ENCODE measurements at places on chromosomes 3 and 15.
A peak's percentile ranks its signal among the peaks of the same experiment; 100 is the strongest.

DNA sequence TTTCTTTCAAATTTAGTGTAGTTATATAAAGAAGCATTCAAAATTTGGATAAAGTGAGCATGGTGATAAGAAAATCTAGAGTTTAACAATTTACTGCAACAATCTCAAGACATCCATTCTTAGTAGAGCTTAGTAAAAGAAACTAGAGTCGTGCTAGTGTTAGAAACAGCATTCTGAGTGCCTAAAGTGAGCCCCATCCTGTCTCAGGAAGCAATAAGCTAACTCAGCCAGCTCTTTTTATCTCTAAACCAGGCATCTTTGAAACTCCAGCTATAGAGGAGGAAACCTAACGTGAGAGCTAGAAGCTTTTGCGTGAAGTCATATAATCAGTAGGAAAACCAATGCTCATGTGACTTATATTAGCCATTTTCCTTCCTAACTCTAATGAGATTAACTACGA, 1187.1 kb upstream of the EPHA6 start:
- DNase-seq = no peak

- no peak for DNase-seq
These were observed 23.2 kb downstream of the ALDH1L1 start for GRCh38 chr3:126157083-126157768.

GRCh38 chr3:42442640-42443039, 32.2 kb upstream of the LYZL4 start:
- no peak for DNase-seq

GRCh38 chr15:99969261-99969920, 236.2 kb upstream of the LYSMD4 start:
- DNase-seq = no peak

DNA sequence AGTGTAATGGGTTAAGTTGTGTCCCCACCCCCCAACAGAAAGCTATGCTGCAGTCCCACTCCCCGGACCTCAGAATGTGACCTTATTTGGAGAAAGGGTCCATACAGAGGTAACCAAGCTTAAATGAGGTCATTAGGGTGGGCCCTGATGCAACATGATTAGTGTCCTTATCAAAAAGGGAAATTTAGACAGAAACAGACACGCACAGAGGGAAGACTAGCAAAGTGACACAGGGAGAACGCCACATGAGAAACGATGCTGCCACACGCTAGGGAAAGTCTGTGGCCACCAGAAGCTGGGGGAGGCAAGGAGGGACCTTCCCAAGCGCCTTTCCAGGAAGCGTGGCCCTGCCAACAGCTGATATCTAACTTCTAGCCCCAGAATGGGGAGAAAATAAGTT, 65.4 kb downstream of the RPN1 start:
- DNase-seq = no peak

- no peak for DNase-seq
These were observed 28.6 kb upstream of the GPR149 start for GRCh38 chr3:154458560-154458959.

DNA sequence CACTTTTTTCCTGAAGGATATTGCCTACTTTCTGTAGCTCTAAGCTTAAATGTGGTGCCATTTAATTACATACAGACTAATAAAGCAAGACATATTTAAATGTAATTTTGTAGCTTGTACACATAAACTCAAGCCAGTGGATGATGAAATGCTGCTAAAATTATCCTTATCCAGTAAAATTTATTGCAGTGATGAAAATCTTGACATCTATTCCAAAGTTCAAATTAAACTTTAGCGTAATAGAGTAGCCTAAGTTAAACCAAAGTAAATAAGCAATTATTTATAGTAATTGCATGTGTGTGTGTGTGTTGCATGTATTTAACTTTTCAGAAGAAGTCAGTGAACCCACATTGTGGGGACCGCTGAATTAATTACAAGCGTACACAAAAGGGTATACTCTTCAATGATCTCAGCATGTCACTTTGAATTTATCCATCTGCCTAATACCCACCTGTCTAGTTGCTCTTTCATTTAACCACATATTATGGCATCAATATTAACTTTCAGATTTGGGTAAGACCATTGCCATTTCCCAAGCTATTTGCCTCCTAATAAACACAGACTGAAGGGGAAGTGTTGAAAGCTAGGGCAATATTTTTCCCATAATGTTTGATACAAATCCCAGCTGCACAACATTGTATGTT, 85.0 kb downstream of the MECOM start:
- no peak for DNase-seq

DNA sequence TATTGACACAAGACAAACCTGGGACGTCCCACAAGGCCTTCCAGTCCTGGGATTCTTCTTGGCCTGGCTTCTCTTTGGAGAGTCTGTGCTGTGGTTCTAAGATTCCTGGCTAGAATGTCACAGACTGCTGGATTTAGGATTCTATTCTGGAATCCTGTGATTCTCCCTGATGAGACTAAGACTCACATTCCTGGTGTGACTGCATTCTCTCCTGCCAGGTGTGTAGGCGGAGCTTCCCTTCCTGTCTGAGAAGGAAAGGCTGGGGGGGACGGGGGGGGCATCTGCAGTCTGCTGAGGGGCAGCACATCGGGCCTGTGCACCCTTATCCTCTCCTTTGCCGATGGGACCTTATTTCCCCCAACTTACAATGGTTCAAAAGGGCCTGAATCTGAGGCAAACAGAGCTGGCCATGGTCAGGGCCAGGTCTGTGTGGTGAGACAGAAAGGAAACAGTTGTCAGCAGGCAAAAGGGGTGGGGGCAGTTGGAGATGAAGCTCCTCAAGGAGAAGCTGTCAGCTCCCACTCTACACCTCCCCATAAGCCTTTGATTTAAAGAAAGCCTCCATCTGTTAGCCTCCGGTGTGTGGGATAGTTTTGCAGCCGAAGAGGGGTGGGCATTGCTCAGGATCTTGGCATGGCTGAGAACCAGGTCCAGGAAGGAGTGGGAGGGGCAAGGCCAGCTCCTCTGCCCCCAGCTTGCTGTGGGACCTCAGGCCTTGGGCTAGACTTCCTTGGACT, 30.9 kb downstream of the VIPR1 start:
- no peak for DNase-seq

DNA sequence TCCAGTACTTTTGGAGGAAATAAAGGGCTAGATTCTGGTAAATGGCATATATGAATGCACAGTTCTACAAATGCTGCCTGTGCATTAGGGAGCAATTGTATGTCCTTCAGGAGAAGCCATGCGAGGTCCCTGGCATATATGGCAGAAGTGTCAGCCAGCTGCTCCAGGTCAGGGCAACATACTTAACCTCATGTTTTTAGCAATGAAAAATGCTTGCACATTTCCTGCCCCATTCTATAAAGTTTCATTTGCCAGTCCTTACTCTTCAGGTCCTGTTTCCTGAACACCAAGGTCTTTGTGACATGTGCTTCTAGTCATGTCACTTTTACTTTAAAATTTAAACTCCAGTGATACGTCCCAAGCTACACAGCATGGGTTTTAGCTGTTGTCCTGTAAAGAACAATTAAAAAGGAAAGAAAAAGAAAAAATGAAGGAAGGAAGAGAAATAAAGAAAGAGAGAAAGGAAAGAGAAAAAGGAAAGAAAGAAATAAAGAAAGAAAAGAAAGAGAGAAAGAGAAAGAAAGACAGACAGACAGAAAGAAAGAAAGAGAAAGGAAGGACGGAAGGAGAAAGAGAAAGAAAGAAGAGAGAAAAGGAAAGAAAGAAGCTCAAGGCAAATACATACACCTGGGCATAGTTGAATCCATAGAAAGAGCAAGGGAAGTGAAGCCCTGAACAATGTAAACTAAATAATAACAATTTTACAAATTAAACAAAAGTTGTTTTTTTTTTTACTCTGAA, 20.1 kb upstream of the PTX3 start:
- no peak for DNase-seq

DNA sequence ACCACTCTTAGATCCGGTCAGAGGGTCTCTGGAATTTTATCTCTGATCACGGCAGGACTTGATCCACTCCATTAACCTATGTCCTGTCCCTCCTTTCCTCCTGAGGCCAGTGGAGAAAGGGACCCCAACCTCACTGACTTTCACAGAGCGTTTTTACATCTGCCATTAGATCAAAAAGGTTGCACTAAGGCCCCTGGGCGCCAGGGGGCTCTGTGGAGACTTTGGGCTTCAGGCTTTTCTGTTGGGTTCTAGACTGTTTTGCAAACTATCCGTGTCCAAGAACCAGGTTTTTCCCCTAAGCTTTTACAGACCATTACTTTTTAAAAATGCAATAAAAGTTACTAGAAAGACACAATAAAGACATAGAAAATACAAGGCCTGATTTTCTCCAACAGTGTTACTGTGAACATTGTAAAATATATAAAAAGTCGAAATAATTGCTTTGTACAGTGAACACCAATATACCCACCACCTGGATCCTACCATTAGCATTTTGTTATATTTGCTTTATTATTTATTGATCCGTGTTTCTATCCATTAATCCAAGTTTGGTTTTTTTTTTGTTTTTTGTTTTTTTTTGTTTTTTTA, 159.7 kb downstream of the POLR2M start:
- DNase-seq = peak; percentile 59

GRCh38 chr3:59386165-59386564, 336.3 kb upstream of the CFAP20DC start:
- DNase-seq = no peak

GRCh38 chr3:196813903-196814302, 53.8 kb upstream of the SENP5 start:
- DNase-seq = no peak

DNA sequence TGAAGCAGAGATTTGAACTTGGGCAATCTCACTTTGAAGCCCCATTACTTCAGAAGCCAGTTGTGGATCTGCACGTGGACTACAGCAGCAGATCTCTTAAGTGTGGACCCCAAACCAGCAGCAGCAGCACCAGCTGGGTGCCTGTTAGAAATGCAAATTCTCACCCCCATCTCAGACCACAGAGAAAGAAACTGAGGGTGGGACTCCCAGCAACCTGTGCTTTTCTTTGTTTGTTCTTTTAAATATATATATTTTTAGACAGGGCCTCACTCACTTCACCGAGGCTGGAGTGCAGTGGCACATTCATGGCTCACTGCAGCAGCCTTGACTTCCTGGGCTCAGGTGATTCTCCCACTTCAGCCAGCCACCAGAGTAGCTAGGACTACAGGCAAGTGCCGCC, 53.2 kb downstream of the SLTM start:
- DNase-seq = no peak

DNA sequence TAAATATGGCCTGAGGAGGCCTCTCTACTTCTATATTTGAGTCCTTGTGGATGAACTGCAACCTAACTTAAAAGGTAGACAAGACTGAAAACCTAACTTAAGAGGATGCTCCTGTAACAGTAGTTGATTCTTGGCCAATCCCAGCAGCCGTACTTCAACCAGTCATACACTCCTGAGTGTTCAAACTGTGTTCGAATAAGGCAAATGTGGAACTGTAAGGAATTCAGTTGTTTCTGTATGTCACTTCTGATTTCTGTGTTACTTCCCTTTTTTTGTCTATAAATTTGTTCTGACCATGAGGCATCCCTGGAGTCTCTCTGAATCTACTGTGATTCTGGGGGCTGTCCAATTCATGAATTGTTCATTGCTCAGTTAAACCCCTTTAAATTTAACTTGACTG, 20.5 kb downstream of the GALK2 start:
- DNase-seq = no peak

- DNase-seq = no peak
These were observed 29.0 kb downstream of the ARIH1 start for GRCh38 chr15:72503147-72503546.

DNA sequence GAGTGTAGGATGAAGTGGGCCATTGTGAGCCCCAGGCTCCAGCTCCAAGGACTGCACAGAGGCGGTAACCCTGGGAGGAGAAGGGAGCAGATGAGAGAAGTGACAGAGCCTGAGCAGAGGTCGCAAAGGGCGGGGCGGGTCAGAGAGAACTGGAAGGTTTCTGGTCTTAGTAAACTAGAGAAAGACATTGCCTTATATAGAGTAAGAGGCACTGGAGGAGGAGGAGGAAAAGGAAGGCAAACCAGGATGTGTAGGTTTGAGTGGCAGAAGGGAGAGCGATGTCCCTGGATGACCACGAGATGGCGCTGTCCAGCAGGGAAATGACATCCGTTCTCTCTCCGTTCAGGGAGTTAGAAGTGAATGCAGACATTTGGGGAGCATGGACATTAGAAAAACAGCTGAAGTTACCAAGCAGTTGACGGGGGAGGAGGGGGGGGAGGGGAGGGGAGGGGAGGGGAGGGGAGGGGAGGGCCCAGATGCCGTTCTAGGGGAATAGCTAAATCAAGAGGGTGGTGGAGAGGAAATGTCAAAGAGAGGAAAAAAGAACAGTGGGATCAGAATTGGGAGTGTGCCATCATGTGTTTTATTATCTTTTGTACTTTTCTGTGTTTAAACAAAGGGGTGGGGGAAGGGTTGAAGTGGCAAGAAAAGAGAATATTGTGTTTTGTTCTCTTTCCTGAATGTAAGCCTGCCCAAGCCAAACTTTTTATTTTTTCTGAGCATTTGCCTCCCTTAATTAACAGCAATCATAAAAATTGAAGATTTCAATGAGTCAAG, 48.8 kb downstream of the STARD5 start:
- peak; percentile 91 for DNase-seq

DNA sequence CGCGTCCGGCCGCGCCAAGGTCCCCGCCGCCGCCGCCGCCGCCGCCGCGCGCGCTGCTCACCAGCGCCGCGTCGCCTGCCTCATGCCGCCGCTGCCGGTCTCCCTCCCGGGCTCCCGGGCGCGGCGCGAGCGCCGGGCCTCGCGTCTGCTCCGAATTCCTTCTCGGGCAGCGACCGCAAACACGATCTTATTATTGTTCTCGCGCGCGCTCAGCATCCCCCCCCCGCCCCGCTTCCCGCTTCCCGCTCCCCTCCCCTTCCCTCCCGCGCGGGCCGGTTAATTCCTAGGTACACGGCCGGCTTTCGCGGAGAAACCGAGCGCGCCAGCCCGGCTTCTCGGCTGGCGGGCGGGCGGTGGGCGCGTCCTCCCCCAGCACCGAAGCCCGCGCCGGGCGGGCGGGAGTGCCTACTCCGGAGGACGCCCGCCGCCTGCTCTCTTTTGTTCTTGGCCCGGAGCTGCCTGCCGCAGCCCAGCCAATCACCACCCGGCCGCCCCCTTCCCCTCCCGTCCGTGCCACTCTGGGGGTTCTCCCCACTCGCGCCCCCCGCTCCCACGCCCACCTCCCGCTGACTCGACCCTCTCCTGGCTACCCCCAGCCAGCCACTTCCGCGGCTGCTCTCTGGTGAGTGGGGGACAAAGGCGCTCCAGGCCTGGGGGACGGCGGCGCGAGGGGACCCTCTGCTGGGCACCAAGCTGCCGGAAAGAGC, at the start of gene HDGFL3:
Gene HDGFL3 (minus strand): TSS at position 164 of the 707 bp plus-strand sequence. CDS start 409 bp downstream, outside the sequence.
- peak; percentile 24 for DNase-seq

DNA sequence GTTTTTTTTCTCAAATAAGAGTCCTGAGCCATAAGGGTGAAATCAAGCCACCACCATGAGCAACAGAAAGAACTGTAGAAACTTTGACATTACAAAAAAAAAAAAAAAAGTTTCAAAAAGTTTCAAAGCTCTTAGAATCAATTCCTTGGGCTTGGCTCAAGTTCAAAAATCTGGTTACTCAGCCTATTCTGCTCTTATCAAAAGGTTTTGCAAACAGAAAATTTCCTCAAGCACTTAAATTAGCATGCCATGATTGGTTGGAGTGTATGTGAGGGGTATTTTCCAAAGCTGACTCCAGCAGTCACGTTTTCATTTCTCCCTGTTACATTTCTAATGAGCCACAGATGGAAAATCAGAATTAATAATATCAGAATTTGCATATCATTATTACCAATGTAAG, 12.1 kb upstream of the PEX5L start:
- DNase-seq = no peak

Measured in CD4-positive, alpha-beta T cell treated with Interleukin-17A for 4 hours (primary cell).